ENCODE measurements at places on chromosomes 2 and 18. TPM values are rescaled to one million over a fixed set of nuclear protein-coding genes. Genes with fewer than 3 reads are reported as not detected.

The MROH2A gene
- not detected for total RNA-seq

The FSHR gene
- total RNA-seq, result 0.14 TPM

- DNase-seq, result no peak
Observed at GRCh38 chr18:48525671-48526070, 13.2 kb upstream of the CTIF start.

DNA sequence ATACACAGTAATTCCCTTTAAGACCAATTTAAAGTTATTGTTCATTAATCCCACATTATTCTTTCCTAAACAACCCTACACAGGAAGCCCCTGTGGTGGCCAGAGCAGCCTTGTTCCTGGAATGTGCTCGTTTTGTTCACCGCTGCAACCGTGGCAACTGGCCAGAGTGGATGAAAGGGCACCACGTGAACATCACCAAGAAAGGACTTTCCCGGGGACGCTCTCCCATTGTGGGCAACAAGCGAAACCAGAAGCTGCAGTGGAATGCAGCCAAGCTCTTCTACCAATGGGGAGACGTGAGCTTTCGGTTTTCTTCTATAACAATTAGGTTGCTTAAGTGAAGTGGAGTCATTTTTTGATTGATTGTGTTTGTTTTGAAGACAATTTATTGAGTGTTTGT is 101.0 kb downstream of the UNC80 start:
- peak; percentile 62 for DNase-seq

DNA sequence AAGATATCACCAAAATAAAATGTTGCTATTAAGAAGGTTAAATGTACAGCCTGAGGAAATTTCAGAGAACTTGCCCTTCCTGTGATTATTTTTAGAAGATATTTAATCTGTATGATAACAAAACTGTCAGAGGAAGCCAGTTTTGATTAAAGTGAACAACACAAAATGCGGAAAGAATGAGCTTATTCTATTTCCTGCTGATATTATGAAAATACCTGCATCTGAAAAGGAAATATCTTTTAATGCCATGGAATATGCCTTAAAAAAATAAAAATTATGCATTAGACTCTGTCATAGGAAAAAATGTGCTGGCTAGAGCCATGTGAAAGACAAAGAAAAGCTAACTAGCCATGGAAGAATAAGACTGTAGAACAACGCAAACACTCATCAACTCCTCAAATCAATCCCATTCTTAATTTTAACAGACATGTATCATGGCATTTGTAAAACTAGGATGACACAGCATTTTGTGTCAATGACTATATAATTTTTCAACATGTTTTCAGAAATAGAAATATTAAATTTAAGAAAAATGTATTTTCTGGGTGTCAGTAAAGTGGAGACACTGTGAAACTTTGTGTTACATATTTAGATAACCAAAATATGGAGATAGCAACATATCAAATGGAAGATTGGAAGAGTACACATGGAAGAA is 1768.2 kb downstream of the SUCLG1 start:
- DNase-seq, result no peak

Data from right cardiac atrium (tissue), 5 donors.